NCI-H524 (cell line): ENCODE measurements at places on chromosomes 5 and 9.
A peak's percentile ranks its signal among the peaks of the same experiment; 100 is the strongest.

DNA sequence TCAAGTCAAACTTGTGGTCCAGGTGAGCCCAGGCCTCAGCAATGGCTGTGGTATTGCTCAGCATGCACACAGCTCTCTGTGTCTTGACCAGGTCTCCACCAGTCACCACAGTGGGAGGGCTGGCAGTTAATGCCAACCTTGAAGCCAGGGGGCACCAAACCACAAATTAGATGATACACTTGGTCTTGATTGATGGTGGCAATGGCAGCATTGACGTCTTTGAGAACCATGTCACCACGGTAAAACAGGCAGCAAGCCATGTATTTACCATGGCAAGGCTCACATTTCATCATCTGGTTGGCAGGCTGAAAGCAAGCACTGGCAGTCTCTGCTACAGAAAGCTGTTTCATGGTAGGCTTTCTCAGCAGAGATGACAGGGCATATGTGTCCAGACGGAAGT is 40.0 kb downstream of the NIM1K start:
- DNase-seq: peak; percentile 7

GRCh38 chr5:76085243-76085579 is 2.0 kb downstream of the SV2C start:
- no peak for DNase-seq

- DNase-seq: no peak
Observed at GRCh38 chr5:167937635-167937998, 353.8 kb upstream of the WWC1 start.

DNA sequence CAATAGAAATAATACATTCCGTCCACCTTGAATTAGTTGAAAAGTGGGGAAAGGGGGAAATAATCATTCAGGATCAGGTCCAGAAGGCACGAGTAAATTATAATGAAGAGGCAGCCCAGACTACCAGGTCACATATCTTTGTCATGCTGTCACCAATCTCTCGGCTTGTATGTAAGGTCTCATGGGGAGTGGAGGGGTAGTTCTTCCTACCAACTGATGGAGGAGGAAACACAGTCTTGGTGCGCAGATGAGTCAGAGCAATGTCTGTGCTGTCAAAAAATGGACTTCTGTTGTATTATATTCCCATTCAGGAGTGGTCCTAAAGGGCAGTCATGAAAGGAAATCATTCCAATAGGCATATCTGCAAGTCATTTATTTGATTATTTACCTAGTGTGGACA is 164.2 kb upstream of the PTGER4 start:
- DNase-seq: no peak

DNA sequence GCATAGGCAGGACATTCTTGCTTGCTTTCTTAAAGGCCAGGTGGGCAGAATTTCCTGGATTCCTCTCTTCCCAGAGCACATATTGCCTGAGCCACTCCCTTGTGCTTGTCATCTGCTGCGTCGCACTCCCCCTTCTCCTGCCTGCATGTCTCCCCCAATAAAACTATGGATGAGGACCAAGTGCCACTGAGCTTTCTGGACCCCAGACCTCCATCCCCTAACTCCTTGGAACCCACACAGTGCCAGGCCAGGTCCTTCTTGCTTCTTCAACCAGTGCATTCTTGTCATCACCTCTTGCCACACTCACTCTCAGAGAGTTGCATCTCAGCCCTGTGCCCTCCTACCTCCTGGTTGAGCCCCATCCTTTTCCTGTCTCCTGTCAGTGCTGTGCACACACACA is 157.9 kb upstream of the PANK3 start:
- DNase-seq: no peak

DNA sequence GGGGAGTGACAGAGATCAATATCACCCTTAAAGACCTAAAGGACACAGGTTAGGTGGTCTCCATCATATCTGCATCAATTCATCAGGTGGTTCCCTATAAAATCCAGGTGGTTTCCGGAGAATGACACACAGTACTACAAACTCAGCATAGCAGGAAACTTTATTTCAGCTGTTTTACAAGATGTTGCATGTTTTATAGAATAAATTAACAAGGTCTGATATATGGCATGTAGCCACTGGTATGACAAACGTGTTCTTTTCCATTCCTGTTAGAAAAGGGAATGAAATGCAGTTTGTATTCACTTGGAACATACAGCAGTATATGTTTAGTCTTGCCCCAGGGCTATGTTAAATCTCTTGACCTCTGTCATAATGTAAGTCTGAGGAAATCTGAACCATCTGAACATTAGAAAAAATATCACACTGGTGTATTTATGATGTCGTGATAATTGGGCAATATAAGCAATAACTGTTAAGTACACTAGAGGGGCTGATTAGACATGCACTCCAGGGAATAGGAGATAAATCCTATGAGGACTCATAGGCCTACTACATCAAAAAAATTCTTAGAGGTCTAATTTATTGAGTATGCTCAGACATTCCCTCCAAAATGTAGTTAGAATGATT is 42.2 kb upstream of the TNFSF8 start:
- DNase-seq: no peak
